ENCODE measurements at places on chromosomes 5 and 9.

GRCh38 chr9:69485466-69485865 is 160.5 kb downstream of the ENTREP1 start:
- no peak for DNase-seq

GRCh38 chr9:124756011-124756410 is 15.1 kb downstream of the NR6A1 start:
- no peak for DNase-seq

DNA sequence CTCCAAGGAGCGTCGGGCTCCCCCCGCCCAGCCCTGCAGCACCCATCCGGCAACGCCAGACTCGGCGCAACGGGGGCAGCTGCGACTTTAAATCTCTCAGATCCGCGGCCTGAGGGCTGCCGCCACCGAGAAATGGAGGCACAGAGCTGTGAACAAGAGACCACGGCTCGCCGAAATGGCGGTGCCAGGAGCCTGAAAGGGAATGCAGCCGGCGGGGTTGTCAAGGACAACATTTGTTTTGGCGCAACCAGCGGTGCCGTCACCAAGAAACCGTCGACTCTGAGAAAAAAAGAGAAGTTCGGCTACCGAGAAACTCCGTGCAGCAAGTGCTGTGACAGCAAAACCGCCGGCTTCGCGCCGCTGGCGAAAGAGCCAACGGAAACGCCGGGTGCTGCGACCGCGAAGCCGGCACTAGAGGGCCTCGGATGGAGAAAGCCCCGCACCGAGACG is 2.1 kb upstream of the ANXA2R start:
- DNase-seq = peak; percentile 72

DNA sequence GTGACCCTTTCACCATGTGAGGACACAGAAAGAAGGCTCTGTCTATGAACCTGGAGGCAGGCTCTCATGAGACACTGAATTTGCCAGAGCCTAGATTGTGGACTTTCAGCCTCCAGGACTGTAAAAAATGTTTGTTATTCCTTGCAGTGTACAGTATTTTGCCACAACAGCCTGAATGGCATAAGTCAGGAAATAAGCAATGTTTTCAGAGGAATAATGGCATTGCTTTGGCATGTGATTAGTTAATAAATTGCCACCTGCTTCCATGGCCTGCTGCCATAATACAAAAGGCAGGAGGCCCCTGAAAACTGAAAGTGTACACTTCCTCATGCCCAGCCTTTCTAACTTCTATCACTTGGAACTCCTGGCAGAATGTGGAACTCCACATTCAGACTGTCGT is 408.1 kb downstream of the GADD45G start:
- DNase-seq = no peak

GRCh38 chr5:39223565-39224156 is 4.3 kb upstream of the FYB1 start:
- DNase-seq = no peak

GRCh38 chr5:98099448-98100105 is 673.9 kb upstream of the RGMB start:
- no peak for DNase-seq

DNA sequence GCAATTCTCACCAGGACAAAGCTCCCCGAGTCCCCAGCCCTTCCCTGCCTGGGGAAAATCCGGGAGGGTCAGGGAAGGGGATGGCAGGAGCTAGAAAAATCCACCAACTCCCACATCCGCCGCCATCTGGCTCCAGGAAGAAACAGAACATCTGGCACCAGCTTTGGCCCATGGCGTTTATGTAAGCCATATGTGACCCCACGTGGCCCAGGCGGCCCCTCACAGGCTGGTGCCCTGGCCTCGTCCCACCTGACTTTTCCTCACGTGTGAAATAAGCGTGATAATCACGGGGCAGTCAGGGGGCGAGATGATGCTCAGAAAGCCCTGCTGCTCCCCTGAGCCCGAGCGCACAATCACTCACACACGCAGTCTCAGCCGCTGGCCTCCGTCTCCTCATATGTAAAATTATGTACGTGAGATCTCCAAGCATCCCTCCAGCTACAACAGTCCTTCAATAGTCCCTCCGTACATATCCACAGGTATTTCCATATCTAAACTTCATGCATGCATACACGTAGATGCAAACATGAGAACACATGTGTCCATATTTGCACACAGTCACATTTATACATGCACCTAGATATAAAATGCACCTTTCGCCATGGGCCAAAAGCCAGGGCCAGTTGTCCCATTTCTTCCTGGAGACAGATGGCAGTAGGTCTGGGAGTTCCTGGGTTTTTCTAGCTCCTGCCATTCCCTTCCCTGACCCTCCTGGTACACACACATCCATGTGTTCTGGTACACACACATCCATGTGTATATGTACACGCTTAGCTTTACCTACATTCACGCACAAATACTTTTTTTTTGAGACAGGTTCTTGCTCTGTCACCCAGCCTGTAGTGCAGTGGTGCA is 28.9 kb downstream of the PLPP7 start:
- DNase-seq = no peak

DNA sequence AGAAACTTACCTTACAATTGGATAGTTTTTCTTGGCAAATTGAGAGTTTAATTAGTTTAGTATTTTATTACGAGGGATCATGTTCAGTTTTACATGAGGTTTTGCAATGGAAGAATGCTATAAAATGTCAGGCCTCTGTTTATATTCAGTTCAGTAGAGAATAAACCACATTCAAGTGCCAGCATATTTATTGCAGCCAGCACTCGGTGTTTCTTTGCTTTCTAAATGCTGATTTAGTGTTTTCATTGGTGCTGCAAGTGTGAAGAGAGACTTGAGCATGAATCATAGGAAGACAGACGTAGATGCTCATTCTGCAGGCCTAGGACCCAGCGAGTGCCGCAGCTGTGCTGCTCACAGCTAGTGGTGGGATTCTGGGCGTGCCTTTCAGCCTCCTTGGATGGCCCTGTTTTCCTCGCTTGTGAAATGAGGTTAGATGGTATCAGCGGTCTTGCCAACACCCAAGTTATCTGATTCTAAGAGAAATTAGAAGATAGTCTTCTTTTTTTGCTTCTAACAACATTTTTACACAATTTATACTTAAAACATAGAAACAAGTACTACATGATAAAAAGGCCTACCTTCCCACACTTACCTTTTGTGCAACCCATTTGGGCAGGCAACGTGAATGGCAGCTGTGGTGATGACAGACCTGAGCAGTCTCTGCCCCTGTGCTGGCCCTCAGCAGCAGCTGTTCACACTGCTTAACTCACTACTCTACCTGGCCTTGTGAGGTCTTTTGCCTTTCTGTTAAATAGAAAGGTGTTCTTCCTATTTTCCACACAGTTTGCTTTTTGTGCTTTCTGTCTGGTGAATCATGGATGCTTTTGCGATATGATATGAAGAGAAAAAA is 26.8 kb upstream of the TNFAIP8 start:
- DNase-seq = peak; percentile 52

DNA sequence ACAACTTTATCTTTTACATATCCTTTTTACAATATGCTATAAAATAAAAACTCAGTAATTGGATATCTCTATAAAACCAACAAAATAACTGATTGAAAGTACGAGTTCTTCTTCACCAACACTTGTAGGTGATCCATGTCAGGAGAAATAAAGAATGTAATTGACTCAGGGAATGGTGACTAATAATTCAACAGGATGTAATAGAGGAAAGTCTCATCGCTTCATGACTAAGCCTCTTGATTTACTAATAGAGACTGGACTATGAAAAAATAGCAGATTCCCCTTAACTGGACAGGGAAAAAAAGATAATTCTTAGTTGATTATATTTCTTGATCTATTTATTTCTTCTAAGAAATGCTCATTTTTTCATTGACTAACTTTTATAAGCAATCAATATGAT is 507.7 kb upstream of the PTGER4 start:
- no peak for DNase-seq

DNA sequence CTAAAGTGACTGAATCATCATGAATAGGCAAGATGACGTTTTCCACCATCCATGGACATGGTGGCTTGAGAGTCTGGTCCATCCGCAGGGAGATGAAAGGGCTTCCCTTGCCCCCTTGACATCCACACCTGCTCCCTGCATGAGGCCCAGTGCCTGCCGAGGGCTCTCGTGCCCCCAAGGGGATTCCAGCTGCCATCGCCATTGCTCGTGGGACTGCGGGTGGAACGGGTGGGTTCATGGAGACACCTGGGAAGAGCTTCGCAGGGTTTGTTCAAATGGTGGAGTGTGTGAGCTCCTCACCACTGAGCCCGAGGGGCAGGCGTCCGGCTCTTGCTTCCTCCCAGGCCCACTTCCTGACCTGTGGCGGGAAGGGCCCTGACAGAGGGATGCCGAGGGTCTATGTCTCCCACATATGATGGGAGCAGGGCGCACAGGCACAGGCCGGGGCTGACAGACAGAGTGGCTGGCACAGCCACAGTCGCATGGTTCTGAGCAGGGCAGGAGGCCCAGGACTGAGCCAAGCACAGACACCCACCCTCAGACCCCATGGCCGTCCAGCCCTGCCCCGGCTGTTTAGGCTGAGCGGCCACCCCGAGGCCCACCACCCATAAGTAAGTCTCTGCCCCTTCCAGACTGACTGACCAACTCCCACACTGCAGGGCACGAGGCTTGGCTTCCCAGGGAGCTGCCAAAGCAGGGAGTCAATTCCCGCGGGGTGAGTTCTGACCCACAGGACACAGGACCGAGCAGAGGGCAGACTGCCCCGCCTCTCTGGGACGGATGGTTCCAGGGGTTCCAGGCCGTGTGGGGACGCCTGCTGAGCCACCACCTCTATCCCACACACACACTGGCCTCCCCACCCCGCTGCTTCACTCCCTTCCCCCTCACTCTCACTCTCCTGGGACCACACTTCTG is 70.0 kb upstream of the PPP1R26 start:
- DNase-seq = no peak

GRCh38 chr5:137176126-137176525 is 323.0 kb downstream of the SPOCK1 start:
- DNase-seq = no peak
